ENCODE measurements at places on chromosomes 11 and 22.

DNA sequence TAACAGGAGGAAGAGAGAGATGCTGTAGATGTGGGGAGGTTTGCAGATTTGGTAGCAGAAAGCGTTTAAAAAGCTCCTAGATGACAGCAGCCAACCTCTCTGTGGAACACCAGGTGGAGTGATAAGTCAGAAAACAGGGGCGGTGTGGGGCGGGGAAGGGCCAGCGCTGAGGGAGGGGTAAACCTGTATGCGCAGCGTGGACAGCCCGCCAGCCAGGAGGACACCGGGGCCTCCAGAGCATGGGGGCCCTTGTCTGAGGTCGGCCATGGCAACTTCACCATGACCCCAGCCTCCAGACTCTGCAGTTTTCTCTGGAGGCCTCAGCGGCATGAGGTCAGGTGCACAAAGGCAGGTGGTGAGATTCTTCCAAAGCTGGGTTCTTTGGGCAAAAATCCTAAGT, 423.7 kb downstream of the BRD1 start:
- DNase-seq: no peak

- no peak for DNase-seq
Observed at GRCh38 chr22:44395118-44396005, 82.6 kb upstream of the SHISAL1 start.

- no peak for DNase-seq
Observed at GRCh38 chr11:35112056-35112845, 26.7 kb upstream of the CD44 start.

DNA sequence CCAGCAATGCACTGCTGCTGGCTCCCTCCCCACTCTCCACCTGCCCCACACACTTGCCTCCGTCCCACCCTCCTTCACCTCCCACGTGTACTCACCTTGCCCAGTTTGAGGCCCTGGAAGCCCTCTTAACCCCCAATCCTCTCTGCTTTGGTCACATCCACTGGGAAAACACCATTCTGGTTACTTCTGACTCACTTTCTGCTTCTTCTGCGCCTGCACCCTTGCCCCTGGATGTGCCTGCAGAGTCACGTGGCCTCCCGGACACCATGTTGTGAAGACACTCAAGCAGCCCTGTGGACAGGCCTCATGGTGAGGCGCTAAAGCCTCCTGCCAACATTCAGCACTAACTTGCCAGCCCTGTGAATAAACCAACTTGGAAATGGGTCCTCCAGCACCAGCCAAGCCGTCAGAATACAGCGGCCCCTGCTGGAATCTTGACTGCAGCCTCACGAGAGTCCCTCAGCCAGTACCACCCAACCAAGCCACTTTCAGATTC, 2.6 kb upstream of the NAALADL1 start:
- DNase-seq: no peak

DNA sequence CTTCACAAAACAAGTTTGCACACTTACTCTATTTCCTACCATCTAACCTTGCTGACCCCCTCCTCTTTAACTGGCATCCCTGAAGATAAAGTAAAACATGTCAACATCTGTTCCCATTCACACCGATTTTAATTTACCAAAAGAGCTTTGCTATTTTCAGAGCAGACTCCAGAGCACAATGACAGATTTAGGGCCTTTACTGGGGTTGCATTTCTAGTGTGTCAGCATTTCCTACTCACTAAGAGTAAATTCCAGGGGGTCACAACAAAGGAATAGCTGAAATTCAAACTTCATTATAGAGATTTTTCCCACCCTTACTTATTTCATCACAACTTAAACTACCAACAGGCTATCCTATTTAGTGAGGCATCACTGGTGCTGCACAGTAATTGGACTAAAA, 60.8 kb downstream of the SOX6 start:
- no peak for DNase-seq
